ENCODE measurements at places on chromosomes 12 and 14.

- no peak for DNase-seq
Observed at GRCh38 chr12:106080791-106081170, 58.0 kb downstream of the NUAK1 start.

GRCh38 chr12:21539797-21540196, 13.7 kb downstream of the SPX start:
- DNase-seq = no peak

DNA sequence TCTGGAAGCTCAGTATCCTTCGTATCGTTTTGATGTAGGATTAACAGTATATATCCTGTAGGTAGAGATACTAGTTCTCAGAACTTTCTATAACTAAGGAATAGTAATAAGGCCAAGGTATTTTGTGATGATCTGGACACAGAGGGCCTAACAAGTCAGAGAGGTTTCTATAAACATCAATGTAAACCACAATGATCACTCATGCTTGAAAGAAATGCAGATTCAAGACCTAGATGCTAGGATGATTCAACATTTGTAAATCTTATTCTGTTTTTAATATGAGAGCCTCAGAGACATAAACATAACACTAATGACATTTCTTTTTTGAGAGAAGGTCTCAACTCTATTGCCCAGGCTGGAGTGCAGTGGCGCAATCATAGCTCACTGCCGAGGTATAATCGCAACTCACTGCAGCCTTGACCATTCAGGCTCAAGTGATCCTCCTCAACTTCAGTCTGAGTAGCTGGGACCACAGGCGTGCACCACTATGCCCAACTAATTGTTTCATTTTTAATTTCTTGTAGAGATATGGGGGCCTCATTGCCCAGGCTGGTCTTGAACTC, 16.2 kb downstream of the SUPT16H start:
- DNase-seq = no peak

DNA sequence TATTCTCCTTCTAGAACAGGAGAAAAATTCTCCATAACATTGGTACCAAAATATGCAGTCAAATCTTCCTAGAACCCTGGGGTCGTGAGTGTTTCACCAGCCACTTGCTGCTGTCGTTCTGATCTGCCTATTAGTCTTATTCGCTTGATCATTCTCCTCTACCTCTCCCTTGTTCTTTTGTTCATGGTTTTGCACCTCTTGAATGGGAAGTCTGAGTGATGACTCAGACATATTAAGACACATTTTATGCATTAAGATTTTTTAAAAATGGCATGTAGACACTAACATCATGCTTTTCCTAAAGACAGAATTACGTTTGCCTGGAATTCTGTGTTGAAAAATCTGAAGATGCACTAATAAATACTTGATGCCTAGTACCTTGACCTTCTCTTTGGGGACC, 159.2 kb upstream of the LRIG3 start:
- DNase-seq = no peak

DNA sequence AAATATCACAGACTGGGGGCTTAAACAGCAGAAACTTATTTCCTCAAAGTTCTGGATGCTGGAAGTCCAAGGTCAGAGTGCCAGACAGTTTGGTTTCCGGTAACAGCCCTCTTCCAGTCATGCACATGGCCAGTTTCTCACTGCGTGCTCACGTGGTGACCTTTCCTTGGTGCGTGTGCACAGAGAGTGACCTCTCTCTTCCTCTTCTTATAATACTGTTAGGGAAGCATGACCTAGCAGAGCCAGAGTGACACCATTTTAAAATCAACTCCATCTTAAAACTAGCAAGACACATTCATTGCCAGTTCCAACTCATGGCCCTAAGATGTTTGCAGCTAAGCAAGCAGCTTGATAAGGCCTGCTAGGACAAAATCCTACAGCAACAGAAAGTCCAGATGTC, 221.5 kb upstream of the DAAM1 start:
- DNase-seq = no peak

- no peak for DNase-seq
Observed at GRCh38 chr14:76514213-76514998, 138.5 kb downstream of the ESRRB start.

DNA sequence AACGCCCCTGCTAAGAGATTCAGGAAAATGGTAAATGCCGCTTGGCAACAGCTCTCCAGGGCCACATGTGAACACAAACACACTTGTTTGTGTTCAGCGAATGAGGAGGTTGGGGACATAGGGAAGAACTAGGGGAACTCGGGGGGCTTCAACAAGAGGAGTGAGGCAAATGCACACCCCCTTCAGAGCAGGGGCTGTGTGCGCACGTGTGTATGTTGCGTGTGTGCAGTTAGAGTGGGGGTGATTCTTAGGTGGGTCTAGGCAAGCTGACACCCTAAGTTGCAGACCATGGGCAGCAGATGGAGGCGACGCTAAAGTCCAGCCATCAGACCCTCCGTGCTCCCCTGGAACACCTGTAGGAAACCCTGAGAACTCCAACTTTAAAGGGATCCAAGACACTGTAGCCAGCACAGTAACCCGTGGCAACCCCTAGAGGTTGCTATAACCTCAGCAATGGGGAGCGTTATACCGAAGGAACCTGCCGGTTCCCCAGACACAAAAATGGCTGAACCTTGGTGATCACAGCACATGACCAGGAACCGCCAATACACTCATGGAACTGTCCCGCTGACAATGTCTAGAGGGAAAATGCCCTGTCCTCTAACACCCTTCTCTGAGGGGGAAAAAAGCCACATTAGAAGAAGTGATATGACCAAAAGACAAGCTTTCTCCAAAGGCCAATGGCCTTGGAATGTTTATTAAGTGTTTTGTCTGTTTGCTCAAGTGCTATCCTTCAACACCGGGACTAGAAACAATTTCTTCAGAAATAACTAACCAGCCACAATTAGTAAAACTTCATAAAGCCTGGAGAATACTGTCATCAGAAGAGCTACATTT, 86.5 kb upstream of the CEP83 start:
- DNase-seq = peak; percentile 55

DNA sequence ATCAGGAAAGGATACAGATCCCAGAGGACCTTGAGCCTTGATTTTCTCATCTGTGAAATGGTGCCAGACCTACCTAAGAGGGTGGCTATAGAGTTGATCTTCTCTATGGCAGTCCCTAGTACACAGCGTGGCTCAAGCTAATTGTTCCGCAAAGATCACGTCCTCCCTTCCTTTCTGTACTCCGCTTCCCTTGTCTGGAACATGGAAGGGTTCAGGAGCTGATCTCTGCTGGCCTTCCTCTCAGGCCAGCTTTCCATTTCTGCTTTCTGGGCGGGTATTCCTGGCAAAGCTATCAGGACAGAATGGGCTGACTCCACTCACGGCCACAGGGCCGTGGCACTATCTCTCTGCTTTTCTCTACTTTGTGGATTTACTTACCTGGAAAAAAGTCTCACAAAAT, 6.5 kb downstream of the CAMKK2 start:
- DNase-seq = no peak

DNA sequence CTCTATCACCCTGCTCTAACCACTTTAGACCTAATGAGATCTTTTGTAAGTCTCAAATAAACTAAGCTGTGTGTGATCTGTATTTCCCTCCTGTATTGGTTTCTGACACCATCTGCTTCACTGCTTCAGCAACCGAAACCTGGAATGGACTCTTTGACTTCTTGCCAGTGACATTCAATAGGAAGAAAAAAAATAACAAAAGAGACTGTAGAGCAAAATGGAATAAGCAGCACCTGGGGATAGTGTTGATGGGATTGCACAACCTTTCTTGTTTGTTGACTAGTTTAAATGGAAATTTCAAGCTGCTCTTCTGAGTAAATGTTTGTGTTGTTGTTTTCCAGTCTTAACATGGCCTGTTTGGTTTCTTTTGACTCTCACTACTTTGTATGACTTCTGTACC, 888.6 kb upstream of the SEL1L start:
- no peak for DNase-seq

DNA sequence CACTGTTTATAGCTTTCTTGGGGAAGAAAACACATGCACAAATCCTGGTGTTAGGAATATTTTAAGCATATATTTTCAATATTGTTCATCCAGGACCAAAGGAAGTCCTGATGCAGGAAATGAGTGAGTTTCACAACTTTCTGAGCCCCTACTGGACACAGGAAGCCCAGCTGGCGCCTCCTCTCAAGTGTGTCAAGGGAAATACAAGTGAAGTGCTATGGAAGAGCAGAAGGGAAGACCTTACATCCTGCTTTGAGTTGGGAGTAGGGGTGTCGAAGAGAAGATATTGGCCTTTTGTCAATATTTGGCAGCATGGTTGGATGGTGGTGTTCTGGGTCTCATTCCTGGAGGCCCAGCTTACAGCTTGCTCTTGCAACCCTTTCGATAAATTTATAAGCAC, 66.1 kb upstream of the ZDHHC17 start:
- no peak for DNase-seq

DNA sequence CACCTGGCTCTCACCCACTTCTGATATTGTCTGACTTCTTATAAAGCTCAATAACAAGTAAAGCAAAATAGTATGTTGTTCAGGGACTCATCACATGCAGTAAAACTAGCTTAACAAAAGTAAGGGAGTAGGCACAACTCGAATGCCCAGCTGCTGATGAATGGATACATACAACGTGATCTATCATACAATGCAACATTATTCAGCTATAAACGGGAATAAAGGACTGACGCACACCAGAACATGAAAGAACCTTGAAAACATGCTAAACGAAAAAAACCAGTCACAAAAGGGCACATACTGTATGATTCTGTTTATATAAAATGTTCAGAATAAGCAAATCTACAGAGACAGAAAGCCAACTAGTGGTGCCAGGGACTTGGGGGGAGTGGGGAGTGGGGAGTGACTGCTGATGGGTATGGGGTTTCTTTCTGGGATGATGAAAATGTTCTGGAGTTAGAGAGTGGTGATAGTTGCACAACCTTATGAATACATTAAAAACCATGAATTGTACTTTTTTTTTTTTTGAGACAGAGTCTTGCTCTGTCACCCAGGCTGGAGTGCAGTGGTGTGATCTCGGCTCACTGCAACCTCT, 11.1 kb downstream of the PLBD2 start:
- DNase-seq = no peak

- peak; percentile 83 for DNase-seq
Observed at GRCh38 chr12:29428633-29429032, 47.7 kb upstream of the ERGIC2 start.

- DNase-seq = no peak
Observed at GRCh38 chr14:51806026-51807023, 54.1 kb upstream of the GNG2 start.

DNA sequence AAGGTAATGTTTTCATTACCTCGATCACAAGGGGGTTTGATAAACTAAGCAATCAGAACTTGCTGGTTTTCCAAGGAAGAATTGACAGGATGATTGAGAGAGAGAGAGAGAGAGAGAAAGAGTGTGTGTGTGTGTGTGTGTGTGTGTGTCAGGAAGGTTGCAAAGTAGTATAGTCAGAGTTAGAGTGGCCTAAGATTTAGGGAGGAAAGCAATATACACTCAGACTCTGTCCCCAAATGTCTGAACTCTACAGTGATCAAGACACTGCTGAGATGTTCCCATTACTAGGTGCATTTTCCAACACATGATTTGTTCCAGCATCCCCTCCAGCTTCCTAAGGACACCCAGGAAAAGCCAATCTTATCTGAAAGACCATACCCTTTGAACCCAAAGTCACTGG, 1074.1 kb downstream of the BCL11B start:
- no peak for DNase-seq

GRCh38 chr14:39303115-39303514, 69.4 kb downstream of the MIA2 start:
- no peak for DNase-seq

GRCh38 chr12:44403185-44403584, 472.9 kb downstream of the NELL2 start:
- DNase-seq = no peak

GRCh38 chr12:126784328-126784921, 1482.5 kb upstream of the TMEM132C start:
- DNase-seq = peak; percentile 45

DNA sequence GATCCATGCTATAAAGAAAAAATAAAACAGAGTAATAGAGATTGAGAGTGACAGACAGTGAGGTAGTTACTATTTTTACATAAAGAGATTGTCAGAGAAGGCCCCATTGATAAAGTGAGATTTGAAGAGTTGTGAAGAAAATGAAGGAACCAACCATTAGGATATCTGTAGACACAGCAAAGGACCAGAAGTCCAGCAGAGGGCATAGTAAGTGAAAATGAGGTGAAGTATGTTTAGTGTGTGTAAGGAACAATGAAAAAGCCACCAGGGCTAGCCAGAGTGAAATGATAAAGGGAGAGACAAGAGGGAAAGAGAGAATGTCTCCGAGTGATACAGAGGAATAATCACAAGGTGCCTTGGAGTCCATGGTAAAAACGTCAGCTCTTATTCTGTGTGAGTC, 411.0 kb downstream of the NELL2 start:
- DNase-seq = no peak

DNA sequence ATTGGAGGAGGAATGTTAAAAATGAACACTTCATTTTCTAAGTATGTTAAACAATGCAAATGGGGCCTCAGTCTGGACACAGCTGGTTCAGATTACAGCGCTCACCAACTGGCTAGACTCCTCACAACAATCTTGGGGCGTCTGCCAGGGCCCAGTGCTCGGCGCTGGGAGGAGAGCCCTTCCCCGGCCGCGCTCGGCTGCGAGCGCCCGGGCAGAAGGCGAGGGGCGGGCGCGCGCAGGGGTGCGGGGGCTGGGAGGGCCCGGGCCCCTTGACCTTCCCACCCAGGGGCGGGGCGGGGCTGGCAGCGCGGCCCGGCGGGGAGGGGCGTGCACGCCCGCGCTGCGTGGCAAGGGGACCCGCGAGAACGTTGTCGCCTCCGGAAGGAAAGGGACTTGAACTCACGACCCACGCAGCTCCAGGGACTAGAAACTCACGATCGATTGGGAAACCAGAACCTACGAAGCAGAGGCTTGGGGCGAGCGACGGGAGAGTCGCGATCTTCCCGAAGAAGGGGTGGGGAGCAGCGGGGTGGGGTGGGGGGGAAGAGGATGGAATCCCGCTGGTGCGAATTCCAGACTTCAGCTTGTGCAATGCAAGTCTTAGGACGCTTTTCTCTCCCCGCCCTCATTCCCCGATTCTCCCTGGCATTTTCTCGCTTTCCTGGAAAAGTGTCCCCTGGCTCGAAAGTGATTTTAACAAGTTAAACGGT, at the start of gene FBLN5:
Gene FBLN5, minus strand, starts transcription at position 220 of the 710 bp plus-strand sequence. CDS start 465 bp downstream, outside the sequence.
- DNase-seq = peak; percentile 65

DNA sequence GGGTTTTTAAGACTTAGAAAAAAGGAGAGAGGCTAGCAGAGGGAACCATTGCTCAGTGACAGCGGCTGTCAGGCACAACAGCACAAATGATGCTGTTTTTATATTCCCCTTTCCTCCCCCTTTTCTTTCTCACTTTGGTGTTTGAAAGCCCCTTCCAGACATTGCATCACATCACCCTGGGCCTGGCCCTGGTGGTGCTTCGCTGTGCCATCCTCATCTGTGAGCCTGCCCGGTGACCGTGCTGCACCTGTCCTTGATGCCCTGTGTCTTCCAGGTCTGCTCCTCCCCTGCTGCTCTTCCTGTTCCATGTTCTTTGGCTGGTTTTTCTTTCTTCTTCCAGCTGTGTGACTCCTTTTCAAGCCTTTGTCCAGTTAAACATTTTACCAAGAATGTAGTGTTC, 24.8 kb downstream of the KLC1 start:
- no peak for DNase-seq

DNA sequence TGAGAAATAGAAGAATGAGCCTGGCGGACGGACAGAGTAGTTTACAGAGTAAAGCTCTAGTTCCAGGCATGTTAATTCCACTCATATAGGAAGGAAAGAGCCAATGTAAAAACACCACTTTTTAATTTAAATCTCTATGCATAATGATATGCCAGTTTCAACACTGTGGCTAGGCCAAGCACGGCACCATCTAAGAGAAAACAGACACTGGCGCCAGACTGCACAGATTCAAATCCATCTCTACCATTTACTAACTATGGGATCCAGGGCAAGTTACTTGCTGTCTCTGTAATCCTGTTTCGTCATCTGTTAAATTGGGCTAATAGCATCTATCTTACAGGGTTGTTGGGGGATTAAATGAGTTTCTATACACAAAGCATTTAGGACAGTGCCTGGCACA, 27.5 kb downstream of the RMST start:
- DNase-seq = no peak
